ENCODE measurements at places on chromosomes 11 and 22.

GRCh38 chr11:132056689-132057088 lies 686.3 kb downstream of the NTM start:
- no peak for DNase-seq

DNA sequence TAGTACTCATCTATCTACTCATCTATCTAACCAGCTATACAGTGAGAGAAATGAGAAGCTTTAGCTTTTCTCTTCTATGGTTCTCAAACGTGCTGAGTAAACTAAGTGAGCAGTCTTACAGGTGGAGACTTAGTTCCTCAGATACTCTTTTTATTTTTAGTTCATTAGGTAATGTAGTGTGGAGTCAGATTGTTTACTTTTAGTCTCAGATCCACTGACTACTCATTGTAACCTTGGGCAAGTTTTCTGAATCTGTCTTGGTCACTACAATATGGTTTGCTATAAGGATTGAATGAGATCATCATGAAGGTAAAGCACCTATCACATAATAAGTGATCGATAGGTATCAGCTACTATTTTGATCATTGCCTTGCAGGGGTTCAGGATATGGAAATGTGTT lies 160.1 kb downstream of the RAB38 start:
- no peak for DNase-seq

GRCh38 chr11:77199137-77199745 lies 71.2 kb downstream of the MYO7A start:
- DNase-seq = no peak

- no peak for DNase-seq
Observed at GRCh38 chr11:77205467-77206263, 77.6 kb downstream of the MYO7A start.

GRCh38 chr11:109374032-109374431 lies 48.0 kb upstream of the C11orf87 start:
- DNase-seq = no peak

DNA sequence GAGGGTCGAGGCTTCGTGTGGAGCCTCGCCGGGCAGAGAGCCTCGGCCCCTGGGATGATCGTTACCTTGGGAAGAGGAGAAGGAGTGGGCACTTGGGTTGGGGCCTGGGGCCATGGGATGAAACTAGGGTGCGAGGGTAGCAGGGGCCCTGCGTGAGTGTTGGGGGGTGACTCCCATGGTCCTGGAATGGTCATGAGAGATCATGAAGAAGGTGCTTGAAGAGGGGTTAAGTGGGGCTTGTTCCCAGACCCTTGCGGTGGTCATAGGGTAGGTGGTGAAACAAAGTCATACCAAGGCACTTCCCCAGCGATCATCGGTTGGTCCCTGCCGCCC lies 284 bp downstream of the CCS start:
- DNase-seq = no peak

- no peak for DNase-seq
Observed at GRCh38 chr11:44424841-44425240, 114.9 kb upstream of the ALX4 start.

- DNase-seq = no peak
Observed at GRCh38 chr11:129453293-129453721, 77.7 kb downstream of the BARX2 start.

DNA sequence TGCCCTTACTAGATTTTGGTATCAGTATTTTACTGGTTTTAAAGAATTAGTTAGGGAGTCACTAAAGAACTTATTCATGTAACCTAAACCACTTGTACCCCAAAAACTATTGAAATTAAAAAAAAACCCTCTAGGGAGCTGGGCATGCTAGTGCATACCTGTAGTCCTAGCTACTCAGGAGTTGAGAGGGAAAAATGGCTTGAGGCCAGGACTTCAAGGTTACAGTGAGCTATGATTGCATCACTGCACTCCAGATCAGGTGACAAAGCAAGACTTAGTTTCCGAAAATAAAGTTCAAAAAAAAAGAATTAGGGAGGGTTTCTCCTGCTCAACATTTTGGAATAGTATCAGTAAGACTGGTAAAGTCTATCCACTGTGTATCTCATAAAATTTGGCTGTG lies 364.4 kb upstream of the LUZP2 start:
- DNase-seq = no peak

DNA sequence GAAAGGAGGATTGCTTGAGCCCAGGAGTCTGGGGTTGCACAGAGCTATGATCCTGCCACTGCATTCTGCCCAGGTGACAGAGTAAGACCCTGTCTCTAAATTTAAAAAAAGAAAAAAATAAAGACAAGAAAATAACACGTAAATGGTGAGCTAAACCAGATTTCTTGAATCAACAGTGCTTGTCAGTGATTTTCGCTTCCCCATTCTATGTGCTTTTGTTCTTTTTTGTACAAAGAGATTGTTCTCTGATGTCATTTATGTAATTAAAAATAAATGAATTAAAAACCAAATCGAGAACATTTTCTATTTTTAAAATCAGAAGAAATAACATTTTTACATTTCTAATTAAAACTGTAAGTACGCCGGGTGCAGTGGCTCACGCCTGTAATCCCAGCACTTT lies 19.8 kb upstream of the SLC29A2 start:
- no peak for DNase-seq

- DNase-seq = no peak
Observed at GRCh38 chr11:126282736-126283591, at the start of gene TIRAP. Gene TIRAP (plus strand): TSS chr11:126283093. CDS start chr11:126290895, 7,802 bp downstream.

DNA sequence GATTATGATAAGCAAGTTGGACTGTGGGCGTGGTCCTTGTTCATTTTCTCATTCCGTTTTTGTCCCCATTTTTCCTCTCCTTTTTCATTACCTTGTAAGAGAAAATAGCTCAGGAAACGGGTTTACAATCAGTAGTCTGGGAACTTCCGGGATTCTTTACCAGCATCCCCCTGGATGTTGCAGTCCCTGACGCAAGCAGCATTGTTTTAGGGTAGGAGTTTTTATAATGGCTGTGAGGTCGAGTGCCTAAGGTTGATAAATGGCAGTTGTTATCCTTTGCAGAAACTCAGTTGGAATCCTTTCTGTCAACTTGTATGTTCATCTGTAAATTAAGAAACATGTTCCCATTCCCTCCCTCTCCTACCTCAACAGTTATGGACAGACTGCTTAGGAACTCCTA lies 68.3 kb downstream of the ARHGEF12 start:
- no peak for DNase-seq

GRCh38 chr11:57336111-57336666 lies 497 bp upstream of the SSRP1 start:
- no peak for DNase-seq

DNA sequence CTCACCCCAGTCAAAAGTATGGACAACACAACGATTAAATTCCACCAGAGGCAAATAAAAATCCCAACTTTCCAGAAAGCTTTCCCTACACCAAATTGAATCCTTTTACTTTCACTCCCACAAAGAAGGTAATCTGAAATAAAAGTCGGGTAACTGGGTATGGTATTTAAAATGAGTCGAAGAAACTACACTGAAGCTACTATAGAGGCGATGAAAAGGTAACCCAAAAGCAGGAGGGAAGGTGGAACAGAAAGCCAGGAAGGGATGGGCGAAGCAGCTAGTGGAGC lies 1.1 kb downstream of the PICALM start:
- no peak for DNase-seq

DNA sequence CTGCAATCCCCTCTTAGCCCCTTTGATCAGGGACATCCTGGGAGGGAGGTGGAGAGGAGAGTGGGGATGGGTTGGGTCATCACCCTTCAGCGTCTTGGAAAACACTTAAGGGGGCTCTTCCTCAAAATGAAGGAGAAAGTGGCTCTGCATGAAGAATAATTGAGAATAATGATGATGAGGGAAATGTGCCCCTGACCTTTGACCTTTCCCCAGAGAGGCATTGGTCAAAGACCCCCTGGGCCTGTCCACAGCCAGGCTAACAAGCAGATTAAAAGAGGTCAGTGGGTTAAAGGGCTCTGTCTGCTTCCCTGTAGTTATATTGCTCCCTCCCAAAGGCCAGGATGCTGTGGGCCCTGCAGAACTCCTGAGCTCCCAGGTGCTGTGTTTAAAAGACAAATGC lies 68.7 kb downstream of the NAV2 start:
- no peak for DNase-seq

- no peak for DNase-seq
Observed at GRCh38 chr11:61056981-61057380, 45.3 kb upstream of the CD5 start.

DNA sequence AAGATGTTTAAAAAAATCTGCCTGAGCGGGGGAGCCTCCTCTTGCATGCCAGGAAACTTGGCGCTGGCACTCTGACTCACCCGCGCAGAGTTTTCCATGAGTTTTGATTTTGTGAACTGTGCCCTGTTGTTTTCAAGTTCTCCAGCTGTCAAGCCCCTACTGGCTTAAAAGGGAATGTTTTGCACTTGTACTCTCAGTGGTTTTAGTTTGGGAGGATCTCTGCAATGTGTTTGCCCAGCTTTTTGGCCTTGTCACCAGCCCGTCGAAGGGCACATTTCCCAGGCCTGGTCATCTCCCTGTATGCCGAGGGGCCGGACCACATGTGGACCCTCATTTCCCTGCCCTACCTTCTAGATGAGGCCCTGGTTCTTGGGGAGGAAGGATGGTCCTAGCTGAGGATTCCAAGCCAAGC lies 12.2 kb downstream of the MRGPRF start:
- peak; percentile 56 for DNase-seq

GRCh38 chr11:77471558-77472193 lies 2.2 kb downstream of the PAK1 start:
- no peak for DNase-seq

GRCh38 chr11:15806217-15806616 lies 550.1 kb downstream of the SOX6 start:
- DNase-seq = no peak

DNA sequence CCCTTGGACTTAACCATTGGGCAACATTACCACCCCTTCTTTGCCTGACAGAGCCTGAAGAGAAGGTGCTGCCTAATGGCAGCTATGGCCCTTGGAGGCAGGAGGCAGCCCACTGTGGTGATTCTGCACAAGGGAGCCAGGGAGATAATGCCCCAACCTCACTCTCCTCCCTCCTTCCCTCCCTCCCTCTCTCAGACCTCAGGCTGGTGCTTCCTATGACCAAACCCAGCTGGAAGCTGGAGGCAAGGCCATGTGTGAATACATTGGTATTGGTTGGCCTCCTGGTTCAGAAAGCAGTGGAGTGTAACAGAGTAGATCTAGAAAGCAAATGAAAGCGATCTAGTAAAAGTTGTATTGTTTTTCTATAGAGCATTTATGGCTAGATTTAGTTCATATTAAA lies 233.1 kb downstream of the CSNK2A3 start:
- no peak for DNase-seq

DNA sequence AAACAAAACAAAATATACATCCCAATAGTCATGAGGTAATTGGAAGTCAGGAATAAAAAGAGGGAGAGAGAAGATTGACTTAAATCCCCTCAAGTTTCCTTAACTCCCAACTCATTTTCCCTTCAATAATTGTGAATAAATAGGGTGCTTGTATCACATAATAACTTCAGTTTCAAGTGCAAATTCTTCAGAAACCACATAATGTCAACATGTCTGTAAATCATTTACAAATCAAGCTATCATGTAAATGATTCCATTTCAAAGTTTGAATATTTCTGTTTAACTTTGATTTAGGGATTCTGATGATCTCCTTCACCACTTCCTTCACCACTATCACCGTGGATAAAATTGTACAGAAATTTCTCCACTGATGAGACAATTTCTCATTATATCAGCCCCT lies 23.2 kb downstream of the CASP5 start:
- no peak for DNase-seq

GRCh38 chr11:97332271-97332670 lies 942.5 kb downstream of the JRKL start:
- no peak for DNase-seq

DNA sequence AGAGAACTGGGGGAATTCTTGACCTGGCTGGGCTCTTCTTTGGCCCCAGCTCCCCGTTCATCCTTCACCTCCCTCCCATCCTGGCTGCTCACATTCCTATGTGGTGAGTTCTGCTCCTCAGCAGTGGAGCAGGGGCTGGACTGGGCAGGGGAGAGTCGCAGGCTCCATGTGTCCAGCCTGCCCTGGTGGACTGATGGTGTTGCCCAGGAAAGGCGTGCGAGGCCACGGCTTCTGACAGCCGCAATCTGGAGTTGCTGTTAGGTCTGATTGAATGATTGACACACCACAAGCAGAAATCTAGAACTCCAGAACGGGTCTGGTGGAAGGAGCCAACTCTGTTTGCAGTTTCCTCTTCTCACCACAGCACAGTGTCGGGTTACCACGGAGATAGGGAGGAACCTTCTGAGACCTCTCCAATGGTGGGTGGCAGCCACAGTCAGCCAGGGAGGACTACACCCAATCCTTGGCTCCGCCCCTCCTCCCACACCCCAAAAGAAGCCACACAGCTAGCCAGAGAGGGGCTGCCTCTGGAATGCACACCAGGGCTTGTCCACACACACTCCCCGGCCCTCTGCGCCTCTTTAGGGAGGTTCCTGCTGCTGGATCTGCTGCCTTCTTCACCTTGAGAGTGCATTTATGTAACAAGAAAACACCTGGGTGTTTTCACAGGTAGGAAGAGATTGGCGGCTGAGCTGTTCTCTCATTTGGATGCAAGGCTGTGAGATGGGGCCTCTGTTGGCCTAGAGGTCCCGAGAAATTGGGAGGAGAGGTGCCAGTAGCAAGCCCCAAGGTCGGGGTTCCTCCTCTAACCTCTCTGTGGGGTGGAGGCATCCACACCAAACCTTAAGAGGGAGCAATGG lies 56.4 kb upstream of the CD44 start:
- DNase-seq = no peak

DNA sequence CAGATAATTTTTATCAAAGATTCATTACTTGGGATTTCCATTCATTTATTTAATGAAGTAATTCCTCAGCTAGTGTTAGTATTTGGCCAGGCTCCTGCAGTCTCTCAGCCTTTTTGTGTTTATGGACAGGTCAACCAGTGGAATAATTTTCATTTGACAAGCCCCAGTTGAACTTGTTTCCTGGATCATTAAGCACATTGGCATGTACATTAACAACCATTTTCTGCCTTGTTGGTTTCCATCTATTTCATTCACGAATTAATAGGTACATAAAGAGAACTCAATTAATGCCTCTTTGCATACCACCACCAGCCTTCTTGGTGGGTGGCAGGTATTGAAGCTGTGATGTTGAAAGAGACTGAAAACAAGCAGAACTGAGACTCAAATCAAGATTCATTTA lies 745.2 kb downstream of the KCNA4 start:
- no peak for DNase-seq

DNA sequence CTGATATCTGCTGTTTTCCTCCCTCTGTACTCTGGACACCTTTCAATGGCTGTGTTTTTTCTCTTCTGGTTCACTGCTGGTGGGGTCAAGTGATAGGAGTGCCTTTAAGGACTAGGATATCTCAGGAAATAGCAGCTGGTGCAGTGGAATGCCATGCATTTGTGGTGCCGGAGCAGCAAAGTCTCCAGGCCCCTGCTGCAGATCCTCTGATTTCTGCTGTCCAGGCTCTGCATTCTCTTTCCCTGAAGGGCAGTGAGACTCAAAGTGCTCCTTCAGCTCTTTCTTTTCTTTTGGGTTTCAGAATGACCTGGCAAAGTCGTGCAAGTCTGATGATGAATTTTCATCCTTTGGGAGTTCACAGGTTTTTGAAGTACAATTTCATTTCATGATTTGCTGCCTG lies 774.3 kb downstream of the FAM181B start:
- DNase-seq = no peak

DNA sequence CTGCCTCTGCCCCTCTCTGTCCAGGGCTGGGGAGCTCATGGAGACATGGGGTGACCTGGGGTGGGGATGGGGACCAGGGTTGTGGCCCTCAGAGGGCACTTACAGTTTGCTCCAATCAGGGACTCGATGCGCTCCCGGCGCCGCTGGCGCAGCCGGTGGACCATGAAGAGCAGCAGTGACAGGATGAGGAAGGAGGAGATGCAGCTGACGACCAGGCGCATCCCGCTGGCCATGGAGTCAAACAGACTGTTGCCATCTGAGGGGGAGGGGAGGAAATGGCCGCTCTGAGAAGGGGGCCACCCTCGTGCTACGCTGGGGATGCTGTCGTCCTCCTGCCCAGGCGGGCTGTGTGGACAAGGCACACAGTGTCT lies 80.5 kb downstream of the DGCR2 start:
- no peak for DNase-seq

All from AG09309 (cell line).